Activated naive CD4-positive, alpha-beta T cell treated with anti-CD3 and anti-CD28 coated beads, Interleukin-2, amount 50 U/mL, for 72 hours (primary cell): ENCODE measurements at places on chromosomes 3 and 15.

- DNase-seq, result no peak
Measured at GRCh38 chr3:67646586-67647234, 7.7 kb downstream of the SUCLG2 start.

GRCh38 chr3:40096661-40097111 is 212.8 kb upstream of the EIF1B start:
- no peak for DNase-seq

DNA sequence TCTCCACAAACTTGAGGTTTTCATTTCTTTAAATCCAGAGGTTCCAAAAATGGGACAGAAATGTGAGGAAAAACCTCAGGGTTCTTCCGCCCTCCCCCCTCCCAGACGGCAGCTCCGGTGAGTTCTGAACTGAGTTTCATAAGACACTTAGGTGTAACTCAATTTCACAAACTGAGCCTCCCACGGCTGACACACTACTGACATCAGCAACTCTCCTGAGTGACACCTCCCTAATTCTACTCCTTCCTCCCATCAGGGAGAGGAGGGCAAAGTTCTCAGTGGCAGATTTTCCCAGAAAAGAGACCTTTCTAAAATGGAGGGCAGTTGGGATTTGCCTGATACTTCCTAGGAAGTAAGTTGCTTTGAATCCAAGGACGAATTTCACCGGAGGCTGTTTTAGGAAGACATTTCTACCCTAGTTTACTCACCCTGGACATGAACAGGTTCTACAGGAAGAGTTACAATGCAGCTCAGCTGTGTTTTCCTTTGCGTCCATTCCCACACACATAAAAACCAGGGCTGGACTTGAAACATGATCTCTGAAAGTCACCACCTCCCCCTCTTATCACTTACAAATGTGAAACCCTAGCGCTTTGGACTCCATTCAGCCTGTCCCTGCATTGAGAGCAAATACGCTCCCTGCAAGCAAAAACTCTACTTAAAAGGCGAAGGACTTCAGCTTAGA is 78.1 kb upstream of the LMOD3 start:
- DNase-seq, result peak; percentile 47

GRCh38 chr3:87088430-87088992 is 97.6 kb upstream of the VGLL3 start:
- DNase-seq, result no peak

DNA sequence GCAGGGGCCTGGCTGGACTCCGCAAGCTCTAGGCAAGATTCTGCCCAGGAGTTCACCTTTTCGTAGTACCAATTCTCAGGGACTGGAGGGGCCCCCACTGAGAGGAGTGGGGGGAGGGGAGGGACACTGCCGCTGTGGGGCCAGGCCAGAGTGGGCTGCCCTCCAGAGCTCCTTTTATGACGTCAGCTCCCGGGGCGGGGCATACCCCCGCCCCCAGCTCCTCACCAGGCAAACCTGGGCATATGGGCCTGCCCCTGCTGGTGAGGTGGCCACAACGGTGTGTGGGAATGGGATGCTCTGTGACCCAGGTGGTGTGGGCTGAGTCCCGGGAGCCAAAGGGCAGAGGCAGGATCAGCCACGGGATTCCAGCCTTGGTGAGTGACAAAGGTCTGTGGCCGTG is 3.3 kb downstream of the DNAJB8 start:
- DNase-seq, result no peak

DNA sequence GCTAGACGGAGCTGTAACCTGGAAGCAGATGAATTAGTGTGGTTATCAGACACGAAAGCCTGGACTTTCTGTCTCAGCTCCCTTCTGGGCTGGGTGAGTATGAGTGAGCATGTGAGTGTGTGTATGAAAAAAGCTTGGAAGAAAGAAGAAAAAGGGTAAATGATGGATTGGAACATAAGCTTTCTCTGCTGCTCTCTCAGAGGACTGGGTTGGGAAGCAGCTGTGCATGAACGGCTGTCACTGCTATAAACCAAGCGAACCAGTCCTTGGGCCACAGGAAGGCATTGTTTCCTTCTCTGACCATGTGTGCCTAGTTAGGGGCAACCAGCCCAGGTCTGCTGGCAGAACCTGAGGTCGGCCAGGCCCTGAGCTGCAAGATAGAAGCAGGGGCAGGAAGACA is 37.0 kb downstream of the UMPS start:
- no peak for DNase-seq
